ENCODE measurements at places on chromosomes 16 and 17. TPM values are rescaled to one million over a fixed set of nuclear protein-coding genes. Genes with fewer than 3 reads are reported as not detected.

GRCh38 chr16:65119901-65120401, 1.9 kb downstream of the CDH11 start:
- ATAC-seq = no peak

GRCh38 chr16:23827057-23827456, 8.7 kb upstream of the PRKCB start:
- ATAC-seq = peak; percentile 96

DNA sequence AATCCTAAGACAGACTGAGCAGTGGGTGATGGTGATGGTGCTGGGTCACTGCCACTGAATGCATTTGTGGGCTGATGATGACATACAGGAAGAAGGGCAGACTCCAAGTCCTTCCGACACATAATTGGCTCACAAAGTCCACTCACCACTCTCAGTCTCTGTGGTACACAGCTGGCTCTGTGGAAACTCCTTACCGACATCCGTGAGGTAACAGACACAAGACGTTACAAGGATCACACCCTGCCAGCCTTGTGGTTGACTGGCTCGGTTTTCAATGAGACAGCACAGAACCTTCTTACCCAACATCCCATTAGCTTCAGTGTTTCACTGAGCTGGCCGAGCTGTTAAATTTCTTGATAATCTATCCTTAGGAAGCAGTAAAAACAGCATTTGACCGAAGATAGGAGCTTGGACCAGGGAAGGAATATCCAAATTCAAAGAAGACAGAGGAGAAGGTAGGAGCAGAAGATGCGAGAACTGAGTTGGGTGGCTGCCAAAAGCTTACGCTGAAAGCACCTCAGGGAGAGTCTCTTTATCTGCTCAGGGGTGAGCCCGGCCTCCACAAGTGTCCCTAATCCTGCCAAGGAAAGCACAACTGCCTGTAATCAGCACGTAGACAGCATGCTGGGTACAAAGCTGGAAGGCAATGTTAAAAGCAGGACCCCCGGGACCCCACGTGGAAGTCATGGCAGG, 5.5 kb upstream of the MXRA7 start:
- ATAC-seq = peak; percentile 94

DNA sequence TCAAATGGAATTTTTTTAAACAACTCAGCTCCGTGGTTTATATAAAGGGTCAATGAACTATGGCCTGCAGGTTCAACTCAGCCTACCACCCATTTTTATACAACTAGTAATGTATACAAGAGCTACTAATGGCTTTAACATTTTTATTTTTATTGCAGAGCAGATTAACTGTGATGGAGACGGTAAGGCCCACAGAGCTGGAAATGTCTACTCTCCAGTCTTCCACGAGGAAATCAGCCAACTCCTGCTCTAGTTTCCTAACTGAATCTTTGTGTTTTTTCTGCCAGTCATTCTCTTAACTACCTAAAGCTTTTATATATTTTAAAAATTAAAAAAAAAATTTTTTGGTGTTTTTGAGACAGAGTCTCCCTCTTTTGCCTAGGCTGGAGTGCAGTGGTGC, 385.1 kb upstream of the MAF start:
- no peak for ATAC-seq

- no peak for ATAC-seq
These were observed 264.7 kb upstream of the TNRC6C start for GRCh38 chr17:77693776-77694175.

DNA sequence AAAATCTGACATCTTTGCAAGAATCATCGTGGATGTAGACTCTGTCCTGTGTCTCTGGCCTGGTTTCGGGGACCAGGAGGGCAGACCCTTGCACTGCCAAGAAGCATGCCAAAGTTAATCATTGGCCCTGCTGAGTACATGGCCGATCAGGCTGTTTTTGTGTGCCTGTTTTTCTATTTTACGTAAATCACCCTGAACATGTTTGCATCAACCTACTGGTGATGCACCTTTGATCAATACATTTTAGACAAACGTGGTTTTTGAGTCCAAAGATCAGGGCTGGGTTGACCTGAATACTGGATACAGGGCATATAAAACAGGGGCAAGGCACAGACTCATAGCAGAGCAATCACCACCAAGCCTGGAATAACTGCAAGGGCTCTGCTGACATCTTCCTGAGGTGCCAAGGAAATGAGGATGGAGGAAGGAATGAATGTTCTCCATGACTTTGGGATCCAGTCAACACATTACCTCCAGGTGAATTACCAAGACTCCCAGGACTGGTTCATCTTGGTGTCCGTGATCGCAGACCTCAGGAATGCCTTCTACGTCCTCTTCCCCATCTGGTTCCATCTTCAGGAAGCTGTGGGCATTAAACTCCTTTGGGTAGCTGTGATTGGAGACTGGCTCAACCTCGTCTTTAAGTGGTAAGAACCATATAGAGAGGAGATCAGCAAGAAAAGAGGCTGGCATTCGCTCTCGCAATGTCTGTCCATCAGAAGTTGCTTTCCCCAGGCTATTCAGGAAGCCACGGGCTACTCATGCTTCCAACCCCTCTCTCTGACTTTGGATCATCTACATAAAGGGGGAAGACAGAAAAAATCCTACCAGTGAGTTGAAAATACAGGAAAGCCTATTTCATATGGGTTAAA, at the start of gene G6PC1:
Gene G6PC1 (plus strand): TSS at position 340 of the 872 bp plus-strand sequence. CDS start 78 bp downstream, at position 418.
- ATAC-seq = no peak

GRCh38 chr17:37742762-37743611, 1.9 kb downstream of the HNF1B start:
- ATAC-seq = peak; percentile 13

GRCh38 chr16:21959050-21959449, 5.9 kb downstream of the UQCRC2 start:
- peak; percentile 84 for ATAC-seq

DNA sequence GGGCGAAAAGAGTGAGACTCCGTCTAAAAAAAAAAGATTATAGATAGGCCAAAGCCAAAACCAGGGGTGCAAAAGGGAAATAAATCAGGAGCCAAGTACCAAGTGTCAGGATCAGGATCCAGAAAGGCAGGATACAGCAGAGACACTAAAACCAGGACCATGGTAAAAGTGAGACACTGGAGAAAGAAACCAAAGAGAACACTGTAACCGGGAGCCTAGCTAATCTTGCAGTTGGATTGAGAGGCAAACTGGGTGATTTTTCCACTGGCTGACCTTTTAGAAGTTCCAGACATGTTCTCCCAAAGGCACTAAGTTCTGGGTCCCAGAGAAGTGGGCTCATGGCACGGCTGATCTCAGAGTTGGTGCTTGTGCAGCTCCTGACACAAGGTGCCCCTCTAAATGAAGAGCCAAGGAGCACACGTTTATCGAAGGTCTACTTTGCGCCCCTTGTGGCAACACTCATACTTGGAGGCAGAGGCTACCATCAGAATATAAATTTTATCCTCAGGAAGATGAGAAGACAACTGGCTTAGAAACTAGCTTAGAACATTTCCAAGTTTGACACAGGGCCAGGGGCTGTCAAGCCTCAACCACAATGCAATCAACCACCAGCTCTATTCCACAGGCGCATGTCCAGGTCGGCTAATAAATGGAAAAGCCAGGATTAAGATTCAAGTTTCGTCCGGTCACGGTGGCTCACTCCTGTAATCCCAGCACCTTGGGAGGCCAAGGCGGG, 27.5 kb upstream of the HELZ start:
- no peak for ATAC-seq

The JPT1 gene
- 343 TPM for total RNA-seq

The TMED6 gene
- 4.0 TPM for total RNA-seq

The GP2 gene
- not detected for total RNA-seq

The SLC2A4 gene
- not detected for total RNA-seq

The IRX6 gene
- total RNA-seq = not detected

The ADAMTS18 gene
- not detected for total RNA-seq

All from activated T-helper 17 cell treated with anti-CD3 and anti-CD28 coated beads, Interleukin-2, amount 50 U/mL, for 72 hours (primary cell).